ENCODE measurements at places on chromosomes 1 and 21. TPM values are rescaled to one million over a fixed set of nuclear protein-coding genes. Genes with fewer than 3 reads are reported as not detected.
A peak's percentile ranks its signal among the peaks of the same experiment; 100 is the strongest.

DNA sequence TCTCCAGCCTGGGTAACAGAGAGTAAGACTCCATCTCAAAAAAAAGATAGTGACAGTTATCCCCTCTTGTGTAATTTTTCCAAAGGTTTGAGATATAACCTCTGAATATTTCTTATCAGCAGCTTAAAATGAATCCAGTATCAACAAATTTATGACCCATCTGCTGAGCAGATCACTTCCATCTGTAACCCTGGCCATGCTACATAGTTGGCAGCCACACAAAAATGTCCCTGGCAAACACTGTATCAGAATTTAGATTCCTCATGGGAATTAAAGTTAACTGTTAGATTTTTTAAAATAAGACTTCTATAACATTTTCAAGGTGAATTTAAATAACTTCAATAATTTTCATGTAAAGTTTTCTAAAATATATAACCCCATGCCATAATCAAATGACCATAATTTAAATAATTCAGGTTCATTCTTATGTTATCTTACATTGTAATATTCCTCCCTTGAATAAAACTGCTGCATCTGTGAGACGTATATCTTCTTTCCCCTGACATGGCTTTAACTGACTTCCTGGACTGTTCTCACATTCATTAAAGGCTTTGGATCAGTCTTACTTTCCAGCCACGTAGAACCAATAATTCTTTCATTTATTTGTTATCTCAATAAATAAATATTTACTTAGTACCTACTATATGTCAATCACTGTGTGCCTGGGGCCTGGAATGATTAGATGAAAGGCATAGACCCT lies 5.3 kb upstream of the PRPF38B start:
- peaks cover 6% of the 10 kb centered on the region for H3K4me1 ChIP-seq
- H3K4me3 ChIP-seq: no peak overlapping the region
- H3K36me3 ChIP-seq: no peaks in the 10 kb centered on the region
- H3K27me3 ChIP-seq: no peaks in the 10 kb centered on the region

GRCh38 chr1:65480684-65481405 lies 60.4 kb downstream of the LEPR start:
- H3K4me3 ChIP-seq: no peak overlapping the region
- DNase-seq: no peak
- H3K36me3 ChIP-seq: no peaks in the 10 kb centered on the region
- H3K4me1 ChIP-seq: no peaks in the 10 kb centered on the region
- no peaks in the 10 kb centered on the region for H3K27me3 ChIP-seq

DNA sequence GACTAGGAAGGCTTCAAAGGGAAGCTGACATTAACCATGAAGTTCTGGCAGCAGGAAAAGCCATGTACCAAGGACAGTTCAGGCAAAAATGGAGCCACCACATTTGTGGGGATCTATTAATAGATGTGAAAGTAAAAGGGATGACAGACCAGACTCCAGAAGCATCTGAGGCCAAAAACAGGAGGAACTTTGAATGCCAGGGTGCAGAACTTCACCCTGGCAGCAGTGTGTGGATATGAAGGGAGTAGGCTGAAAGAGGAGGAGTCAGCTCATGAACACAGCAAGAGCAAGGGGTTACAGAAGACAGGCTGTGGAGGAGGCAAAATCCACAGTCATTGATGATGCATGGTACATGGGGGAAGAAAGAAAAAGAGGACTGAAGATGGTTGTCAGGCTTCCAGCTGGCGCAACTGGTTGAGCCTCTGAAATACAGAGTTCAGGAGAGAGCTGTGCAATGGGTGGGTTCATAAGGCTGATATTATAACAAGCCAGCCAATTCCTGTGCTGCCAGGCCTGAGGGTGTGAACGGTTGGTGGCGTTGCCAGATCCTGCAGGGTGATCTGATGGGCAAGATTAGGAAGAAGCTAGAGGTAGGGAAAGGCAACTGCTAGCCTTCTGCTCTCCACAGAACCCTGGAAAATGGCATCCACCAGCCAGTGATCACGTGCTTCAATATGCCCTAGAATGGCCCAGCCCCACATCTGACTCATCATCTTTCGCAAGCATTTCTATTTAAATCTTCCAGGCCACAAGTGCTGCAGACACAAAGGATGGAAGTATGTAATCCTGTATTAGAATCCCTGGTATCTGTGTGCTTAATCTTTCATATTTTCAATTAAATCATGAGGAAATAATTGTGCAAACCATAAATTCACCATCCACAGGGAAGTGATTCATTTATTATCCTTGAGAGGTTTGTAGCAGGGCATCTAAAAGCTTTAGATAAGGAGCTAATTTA lies 81.9 kb downstream of the SLC25A24 start:
- no peak overlapping the region for H3K27ac ChIP-seq
- H3K27me3 ChIP-seq: no peaks in the 10 kb centered on the region
- no peak for DNase-seq
- no peaks in the 10 kb centered on the region for H3K4me1 ChIP-seq

DNA sequence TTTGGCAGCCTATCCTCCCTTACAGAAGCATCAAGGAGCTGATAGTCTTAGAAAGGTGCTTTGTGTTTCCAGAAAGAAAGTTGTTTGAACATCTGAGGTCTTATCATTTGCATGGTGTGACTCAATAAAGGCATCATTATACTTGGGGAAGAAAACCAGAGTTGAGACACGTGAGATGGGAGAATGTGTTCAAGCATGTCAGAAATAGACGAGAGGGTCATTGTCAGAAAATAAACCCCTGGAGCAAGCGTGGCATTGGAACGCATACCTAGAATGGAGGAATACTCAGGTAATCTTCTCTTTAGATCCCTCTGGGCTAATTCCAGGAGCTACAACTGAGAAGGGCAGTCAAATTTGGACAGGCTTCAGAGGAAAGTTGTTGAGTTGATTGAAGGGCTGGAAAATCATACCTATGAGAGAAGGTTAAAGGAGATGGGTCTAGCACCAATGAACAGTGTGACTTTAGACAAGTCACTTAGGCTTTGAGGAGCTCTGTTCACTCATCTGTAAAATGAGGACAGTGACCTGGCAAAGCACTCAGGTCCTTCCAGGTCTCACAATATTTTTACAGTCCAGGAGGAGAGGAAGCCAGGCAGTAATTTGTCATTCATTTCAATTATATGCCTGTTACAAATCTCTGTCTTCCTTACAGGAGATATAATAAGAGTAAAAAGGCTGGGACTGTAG lies 101.3 kb upstream of the C1orf21 start:
- no peak overlapping the region for H3K4me3 ChIP-seq
- no peaks in the 10 kb centered on the region for H3K27me3 ChIP-seq
- DNase-seq: no peak
- no peak overlapping the region for H3K27ac ChIP-seq
- H3K36me3 ChIP-seq: no peaks in the 10 kb centered on the region
- no peaks in the 10 kb centered on the region for H3K4me1 ChIP-seq

- no peak for DNase-seq
- no peaks in the 10 kb centered on the region for H3K27me3 ChIP-seq
- H3K27ac ChIP-seq: no peak overlapping the region
- H3K4me3 ChIP-seq: no peak overlapping the region
Observed at GRCh38 chr1:188715566-188715965, 1762.1 kb downstream of the BRINP3 start.

DNA sequence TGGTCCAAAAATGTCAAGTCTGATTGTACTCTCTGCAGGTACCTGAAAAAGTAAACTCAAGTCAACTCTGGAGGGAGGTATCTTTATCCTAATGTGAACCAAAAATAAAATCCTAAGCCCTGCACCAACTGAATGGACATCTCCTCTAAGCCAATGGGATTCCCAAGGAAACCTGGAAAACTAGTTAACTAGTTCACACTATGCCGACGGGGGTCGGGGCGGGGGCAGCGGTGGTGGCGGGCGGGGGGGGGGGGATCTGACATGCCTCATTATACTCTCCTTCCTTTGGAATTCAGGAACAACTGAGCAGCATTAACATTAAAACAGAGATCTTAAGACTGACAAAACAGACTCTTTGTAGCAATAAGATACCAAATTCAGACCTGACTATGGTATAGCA lies 452.6 kb upstream of the CAMK1G start:
- no peaks in the 10 kb centered on the region for H3K27me3 ChIP-seq
- H3K36me3 ChIP-seq: no peaks in the 10 kb centered on the region
- H3K4me3 ChIP-seq: no peak overlapping the region
- H3K4me1 ChIP-seq: no peaks in the 10 kb centered on the region
- H3K27ac ChIP-seq: no peak overlapping the region

DNA sequence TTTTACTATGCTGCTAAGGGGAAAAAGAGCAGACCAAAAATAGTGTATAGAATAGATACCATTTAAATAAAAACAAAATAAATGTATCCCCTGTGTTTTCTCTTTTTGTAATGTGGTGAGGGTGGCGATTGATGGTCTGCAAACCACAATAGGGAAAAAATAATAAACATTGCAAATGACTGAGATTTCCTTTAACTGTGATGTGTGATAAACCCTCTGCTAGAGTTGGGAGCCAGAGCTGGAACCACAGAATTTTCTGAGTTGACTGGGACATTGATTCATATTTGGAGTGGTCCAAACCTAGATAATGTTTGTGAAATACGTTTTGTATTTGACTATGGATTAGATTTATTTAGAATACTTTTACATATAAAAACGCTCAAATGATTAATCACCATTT lies 70.6 kb upstream of the PTGFR start:
- H3K27ac ChIP-seq: no peak overlapping the region
- no peaks in the 10 kb centered on the region for H3K4me1 ChIP-seq
- no peaks in the 10 kb centered on the region for H3K27me3 ChIP-seq
- DNase-seq: no peak

- H3K4me3 ChIP-seq: peak overlapping the region; percentile 95
- peak overlapping the region; percentile 98 for H3K27ac ChIP-seq
- H3K27me3 ChIP-seq: no peaks in the 10 kb centered on the region
Observed at GRCh38 chr1:26697431-26697977, 1.7 kb downstream of the ARID1A start.

DNA sequence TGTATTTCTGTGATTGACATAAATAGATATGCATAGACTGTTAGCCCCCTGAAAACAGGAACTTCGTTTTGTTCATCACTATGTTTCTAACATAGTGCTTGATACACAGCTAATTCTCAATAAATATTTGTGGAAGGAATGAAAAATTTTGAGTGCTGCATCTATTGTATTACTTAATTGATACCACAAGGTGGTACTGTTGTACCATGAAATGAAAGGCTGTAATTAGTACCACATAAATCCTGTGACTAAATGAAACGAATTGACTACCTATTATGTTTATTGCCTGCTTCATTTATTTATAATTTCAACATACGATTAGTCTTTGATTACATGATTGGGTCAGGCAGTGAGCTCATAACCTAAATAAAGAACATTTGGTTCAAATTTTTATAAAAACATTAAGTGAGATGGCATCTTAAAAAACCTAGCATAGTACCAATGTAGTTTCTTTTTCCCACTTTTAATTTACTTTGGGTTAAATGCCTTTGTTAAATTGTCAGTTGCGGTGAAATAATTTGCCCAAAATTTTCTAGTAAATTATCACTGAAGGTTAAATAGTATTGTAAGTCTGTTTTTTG lies 15.0 kb upstream of the TGFB2 start:
- DNase-seq: no peak
- no peak overlapping the region for H3K27ac ChIP-seq
- no peak overlapping the region for H3K4me3 ChIP-seq

DNA sequence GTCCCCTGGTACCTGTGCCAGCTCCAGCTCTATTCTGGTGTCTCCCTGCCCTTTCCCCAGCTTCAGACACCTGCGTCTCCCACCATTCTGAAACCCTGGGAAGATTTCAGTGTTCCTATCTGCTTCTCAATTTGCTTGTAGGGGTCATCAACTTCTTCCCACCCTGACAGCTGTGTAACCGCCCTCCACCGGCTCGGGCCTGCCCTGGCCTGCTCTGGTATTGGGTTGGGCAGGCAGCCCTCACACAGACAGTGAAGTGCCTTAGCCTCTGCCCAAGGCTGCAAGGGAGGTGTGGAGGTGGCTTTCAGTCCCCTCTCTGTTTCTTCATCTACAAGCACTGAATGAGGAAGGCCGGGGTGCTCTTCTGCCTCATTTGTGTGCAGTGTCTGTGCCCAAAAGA lies 97.2 kb downstream of the LAMC2 start:
- peak overlapping the region; percentile 31 for H3K27ac ChIP-seq
- H3K27me3 ChIP-seq: no peaks in the 10 kb centered on the region
- no peaks in the 10 kb centered on the region for H3K36me3 ChIP-seq

DNA sequence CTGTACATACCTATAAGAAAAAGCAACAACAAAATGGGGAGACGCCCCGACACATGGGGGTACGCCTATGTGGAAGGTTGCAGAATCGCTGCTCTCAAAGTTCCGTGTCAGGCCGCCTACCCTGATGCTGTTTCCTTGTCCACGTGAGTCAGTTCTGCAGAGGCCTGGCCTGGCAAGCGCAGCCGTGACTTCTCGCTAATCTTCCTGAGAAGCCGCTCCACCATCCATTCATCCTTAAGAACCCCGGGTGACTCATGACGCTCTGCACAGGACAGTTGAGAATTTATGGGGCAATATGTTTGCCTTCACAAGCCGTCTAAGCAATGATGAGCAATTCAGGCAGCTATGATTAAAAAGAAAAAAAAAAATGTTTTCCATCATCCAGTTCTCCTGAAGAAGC lies 122.3 kb upstream of the TMPRSS2 start:
- DNase-seq: no peak
- H3K27ac ChIP-seq: no peak overlapping the region
- peaks cover 3% of the 10 kb centered on the region for H3K4me1 ChIP-seq
- no peaks in the 10 kb centered on the region for H3K27me3 ChIP-seq

GRCh38 chr1:32954168-32954567 lies 10.4 kb downstream of the RNF19B start:
- no peak overlapping the region for H3K27ac ChIP-seq
- H3K4me1 ChIP-seq: no peaks in the 10 kb centered on the region
- no peaks in the 10 kb centered on the region for H3K27me3 ChIP-seq
- H3K36me3 ChIP-seq: no peaks in the 10 kb centered on the region
- no peak overlapping the region for H3K4me3 ChIP-seq
- DNase-seq: no peak

GRCh38 chr1:202184750-202185460 lies 8.7 kb upstream of the LGR6 start:
- peak; percentile 57 for DNase-seq
- H3K27me3 ChIP-seq: no peaks in the 10 kb centered on the region
- no peak overlapping the region for H3K27ac ChIP-seq
- H3K4me3 ChIP-seq: no peak overlapping the region

GRCh38 chr1:68791800-68792199 lies 294.9 kb upstream of the DEPDC1 start:
- H3K27ac ChIP-seq: no peak overlapping the region
- no peaks in the 10 kb centered on the region for H3K36me3 ChIP-seq
- no peak for DNase-seq
- no peaks in the 10 kb centered on the region for H3K4me1 ChIP-seq

- no peak overlapping the region for H3K27ac ChIP-seq
- no peak overlapping the region for H3K4me3 ChIP-seq
- DNase-seq: no peak
- no peaks in the 10 kb centered on the region for H3K4me1 ChIP-seq
- no peaks in the 10 kb centered on the region for H3K36me3 ChIP-seq
- H3K27me3 ChIP-seq: no peaks in the 10 kb centered on the region
Observed at GRCh38 chr1:6545276-6546112, 8.8 kb downstream of the NOL9 start.

Gene CTSS
- total RNA-seq: 218 TPM

Gene USH2A
- not detected for total RNA-seq

Gene ATP6V1G3
- total RNA-seq: not detected

Gene IL10
- total RNA-seq: 5.3 TPM

Gene OTUD7B
- total RNA-seq: 32.8 TPM

Gene FAM131C
- not detected for total RNA-seq

Gene PPFIA4
- 2.9 TPM for total RNA-seq

Gene ADORA1
- 0.64 TPM for total RNA-seq

Gene SLC45A1
- 3.6 TPM for total RNA-seq

Measured in breast epithelium (tissue), 4 donors.